ENCODE measurements at places on chromosomes 3 and 15. TPM values are rescaled to one million over a fixed set of nuclear protein-coding genes. Genes with fewer than 3 reads are reported as not detected.

BDH1 gene
- 6.9 TPM for total RNA-seq

EFHB gene
- not detected for total RNA-seq

BTLA gene
- 2.2 TPM for total RNA-seq

PPP2R3A gene
- 28.7 TPM for total RNA-seq

GOLGA8Q gene
- total RNA-seq: 5.5 TPM

CLDN1 gene
- total RNA-seq: 13.2 TPM

CCR9 gene
- not detected for total RNA-seq

COPG1 gene
- 127 TPM for total RNA-seq

ZNF619 gene
- total RNA-seq: 7.6 TPM

EXOG gene
- 21.9 TPM for total RNA-seq

MST1R gene
- total RNA-seq: 1.7 TPM

DNA sequence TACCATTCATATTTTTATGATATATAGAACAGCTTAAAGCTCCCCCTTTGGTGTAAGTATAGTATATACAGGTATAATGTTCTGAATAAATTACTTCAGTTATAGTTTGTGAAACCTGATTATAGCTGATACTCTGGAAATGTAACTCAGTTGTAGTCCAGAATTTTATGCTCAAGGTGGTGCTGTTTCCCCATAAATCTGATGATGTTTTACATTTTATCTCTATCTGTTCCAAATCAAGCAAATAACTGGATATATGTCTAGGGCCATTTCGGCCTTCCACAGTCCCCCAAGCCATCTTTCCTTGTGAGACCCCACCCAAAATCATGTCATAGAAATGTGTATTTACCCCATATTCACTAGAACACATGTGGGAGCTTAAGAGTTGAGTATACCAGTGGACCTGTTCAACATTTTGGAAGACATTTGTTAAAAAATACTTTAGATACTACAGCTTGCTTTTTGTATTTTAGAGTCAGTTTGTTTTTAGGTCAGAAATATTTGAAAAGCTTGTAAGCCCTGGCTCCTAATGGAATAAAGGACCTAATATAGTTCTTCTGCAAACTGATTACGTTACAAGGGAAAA is 107.1 kb downstream of the ATG7 start:
- no peak for DNase-seq

DNA sequence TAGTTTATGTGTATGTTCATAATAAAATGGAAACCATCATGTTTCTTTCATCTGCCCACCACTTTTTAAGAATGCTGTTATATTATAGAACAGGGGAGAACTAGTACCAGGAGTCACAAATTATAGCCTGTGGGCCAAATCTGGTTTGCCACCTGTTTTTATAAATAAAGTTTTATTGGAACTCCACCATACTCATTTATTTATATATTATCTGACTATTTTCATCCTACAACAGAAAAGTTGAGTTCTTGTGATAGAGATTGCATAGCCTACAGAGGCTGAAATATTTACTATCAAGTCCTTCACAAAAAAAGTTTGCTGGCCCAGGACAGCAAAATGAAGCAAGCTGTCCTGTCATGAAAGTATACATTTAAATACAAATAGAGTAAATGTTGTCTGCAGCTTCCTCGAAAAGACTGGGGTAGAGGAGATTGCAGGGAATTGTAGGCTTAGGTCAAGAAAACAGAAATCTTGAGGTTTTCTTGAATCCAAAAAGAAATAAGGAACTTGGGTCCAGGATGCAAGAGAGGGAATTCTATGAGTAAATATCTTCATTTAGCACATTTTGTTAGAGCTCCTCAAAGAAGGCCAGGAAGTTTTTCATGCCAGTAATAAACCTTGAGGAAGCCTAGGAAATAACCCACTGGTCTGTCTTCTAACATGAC is 41.1 kb downstream of the FILIP1L start:
- DNase-seq: no peak

DNA sequence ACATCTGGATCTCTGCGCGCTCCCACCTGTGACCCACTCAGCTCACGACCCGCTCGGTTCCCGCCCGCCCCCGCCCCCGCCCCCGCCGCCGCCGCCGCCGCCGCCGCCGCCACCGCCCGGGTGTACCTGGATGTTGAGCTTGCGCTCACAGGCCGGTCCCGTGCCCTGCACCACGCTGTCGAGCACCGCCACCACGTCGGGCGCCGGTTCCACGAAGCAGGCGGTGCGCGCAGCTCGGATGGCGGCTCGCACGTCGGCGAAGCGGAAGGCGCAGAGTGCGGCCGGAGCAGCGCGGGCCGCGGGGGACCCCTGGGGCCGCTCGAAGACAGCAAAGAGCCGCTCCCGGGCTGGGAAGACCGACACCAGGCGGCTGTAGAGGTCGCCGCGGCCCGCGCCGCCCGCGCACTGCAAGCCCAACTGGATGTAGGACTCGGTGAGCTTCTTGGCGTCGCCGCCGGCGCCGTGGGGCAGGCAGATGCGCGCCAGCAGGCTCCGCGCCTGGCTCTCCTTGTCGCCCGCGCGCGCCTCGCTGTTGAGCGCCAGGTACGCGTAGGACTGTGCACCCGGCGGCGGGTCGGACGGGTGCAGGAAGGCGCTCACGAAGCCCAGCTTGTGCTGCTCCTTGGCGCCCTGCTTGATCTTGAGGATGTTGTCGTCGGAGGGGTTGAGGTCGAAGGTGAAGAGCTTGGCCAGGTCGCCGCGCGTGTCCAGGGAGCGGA is 1.1 kb downstream of the PLXND1 start:
- DNase-seq: no peak

- DNase-seq: no peak
Observed at GRCh38 chr3:14598143-14598569, 53.4 kb upstream of the CCDC174 start.

GRCh38 chr15:40472171-40472727 is 1.5 kb downstream of the CHST14 start:
- DNase-seq: no peak

GRCh38 chr3:161171113-161171512 is 50.0 kb upstream of the NMD3 start:
- no peak for DNase-seq

GRCh38 chr15:40088929-40089755 is 19.5 kb downstream of the BMF start:
- no peak for DNase-seq

DNA sequence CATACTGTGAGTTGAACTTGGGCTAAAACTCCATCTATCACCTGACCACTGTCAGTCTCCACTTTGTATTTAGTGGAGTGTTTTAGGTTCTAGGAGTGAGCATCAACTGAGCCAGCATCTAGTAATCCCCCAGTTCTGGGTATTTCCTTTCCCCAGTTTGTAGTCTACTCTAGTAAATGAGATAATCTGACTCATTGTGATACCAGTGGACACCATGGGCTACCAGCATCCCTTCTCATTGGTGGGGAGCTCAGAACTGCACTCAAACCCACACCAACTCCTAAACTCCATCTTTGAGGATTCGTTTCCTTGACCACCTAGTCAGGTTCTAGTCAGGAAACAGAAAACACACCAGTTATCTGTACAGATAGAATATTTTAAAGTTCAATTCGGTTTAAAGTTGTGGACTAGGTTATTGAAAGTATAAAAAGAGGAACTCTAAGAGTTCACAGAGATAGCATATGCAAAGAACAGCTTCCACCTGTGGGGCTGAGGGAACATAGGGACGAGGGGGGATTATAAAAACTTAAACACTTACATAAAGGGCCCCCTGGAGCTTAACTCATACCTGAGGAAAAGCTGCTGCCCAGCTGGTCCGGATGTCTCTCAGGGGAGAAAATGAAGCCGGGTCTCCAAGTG is 36.0 kb downstream of the LEO1 start:
- no peak for DNase-seq

DNA sequence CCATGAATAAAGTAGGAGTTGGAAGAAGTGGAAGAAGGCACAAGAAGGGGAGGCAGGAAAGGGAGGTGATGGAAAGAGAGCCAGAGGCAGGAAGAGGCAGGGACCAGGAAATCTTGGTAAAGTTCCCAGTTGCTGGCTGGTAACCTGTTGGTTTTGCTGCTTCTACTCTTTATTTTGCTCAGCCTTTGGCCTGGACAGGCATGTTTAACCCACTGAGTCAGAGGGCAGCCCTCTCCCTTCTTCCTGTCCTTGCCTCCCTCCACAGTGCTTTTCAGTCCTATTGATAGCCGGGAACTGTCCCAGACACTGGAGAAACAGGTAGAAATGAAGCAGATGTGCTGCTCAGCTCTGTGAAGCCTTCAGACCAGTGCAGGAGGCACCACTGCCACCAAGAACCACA is 43.4 kb upstream of the APEH start:
- no peak for DNase-seq

DNA sequence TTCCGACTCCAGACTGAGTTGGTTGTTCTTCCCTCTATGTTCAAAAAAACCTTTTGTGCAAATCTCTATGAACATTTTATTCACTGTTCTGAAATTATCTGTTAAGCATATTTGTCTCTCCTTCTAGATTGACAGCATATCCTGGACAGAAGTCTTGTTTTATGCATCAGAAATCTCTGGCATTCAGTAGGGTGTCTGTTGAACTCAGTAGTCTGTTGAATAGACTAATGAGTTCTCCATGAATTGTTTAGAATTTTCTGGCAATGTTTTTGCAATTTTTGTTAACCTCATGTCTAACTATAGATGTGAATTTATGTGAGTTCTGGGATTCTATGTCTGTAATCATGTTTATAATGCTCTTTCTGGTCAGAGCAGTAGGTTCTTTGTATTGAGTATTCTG is 222.5 kb upstream of the KCNMB2 start:
- DNase-seq: no peak

DNA sequence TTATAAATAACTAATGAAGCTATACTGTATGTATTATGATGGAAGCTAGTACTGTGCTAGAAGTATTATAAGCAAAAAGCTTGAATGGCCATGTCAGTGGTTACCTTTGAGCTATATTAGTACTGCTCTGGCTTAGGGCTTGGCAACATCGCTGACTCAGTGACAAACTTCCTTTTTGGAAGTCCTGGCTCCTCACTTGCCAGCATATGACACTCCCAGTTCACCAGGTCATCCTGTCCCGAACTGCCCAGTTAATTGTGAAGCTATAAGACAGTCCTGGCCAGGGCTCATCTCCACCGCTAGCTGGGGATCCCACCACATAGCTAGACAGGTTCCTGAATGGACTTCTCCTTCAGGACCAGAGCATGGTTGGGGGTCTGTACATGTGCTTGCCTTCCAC is 31.9 kb downstream of the RAB8B start:
- no peak for DNase-seq

DNA sequence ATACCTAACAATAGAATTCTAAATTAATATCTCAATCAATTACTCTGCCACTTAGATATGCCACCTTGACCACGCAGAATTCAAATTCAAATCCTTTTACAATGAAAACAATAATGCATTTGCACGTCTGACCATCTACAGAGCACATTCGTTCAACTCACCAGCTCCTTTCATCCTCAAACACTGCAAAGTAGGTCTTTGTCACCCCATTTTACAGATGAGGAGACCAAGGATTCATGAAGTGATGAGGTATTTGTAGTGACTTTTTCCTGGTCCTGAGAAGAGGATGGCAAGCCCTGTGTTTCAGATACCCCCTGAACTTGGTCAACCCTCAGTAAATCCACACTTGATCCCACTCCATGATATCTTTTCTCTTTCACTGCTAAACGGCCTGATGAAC is 42.2 kb downstream of the HES1 start:
- DNase-seq: no peak

DNA sequence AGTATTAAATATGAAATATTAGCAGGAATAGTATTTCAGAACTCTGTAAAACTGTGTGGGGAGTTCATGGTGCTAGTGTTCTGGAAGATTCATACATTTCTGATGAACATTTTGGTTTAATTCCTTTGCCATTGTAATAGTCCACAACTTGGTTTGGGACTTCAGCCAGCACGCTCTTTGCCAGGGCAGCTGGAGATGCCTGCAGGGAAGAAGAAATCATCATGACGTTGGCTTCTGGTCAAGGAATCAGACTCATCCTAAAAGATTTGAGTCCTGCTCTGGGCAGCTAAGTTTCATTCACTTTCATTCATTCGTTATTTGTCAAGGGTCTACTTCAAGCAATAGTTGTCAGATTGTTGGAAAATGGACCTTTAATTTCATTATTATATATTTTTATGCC is 32.4 kb upstream of the MRPL3 start:
- DNase-seq: no peak

GRCh38 chr3:14151471-14152083 is 26.7 kb downstream of the TMEM43 start:
- no peak for DNase-seq

- DNase-seq: no peak
Observed at GRCh38 chr3:158808697-158809096, 6.8 kb downstream of the MFSD1 start.

GRCh38 chr15:70094690-70095311 is 2.9 kb downstream of the TLE3 start:
- no peak for DNase-seq

DNA sequence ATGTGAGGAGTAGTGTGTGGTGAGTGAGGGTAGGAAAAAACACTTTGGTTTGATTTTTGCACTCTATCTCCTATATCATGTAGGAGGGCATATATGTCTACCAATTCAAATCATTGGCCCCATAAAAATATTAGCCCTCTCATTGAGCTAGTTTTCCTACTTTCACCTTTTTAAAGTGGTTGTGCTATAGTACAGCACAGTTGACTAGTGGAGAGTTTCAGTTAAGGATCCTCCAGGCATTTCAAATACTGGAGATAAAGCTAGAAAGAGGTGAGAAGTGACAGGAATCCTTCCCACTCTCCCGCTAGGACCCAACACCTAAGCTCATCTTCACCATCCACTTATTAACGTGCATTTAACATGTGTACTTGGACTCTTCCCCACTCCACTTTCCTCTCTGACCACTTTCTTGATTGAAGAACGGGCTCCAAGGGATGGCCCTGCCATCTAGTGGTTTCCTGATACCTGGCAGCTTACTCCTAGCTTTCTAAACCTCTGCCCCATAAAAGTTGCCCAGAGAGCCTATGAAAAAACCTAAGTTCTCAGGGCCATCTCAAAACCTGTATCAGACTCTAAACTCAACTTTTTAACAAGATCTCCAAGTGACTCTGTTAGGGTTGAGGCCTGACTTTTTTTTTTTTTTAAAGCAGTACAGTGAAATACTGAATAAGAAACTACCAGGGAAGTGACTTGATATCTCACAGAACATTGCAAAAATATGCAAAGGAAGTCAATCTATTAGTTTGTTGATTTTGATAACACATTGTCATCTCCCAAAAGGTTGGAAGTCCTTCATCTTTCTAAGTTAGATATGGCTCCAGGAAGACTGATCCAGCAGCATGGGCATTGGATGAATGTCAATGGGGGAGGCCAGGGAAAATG is 17.9 kb downstream of the IL12A start:
- peak; percentile 18 for DNase-seq

- DNase-seq: no peak
Observed at GRCh38 chr3:4529876-4530588, 36.9 kb downstream of the ITPR1 start.

All from urinary bladder (tissue), 4 donors.